ENCODE measurements at places on chromosomes 12 and 14. TPM values are rescaled to one million over a fixed set of nuclear protein-coding genes. Genes with fewer than 3 reads are reported as not detected.

Gene CPNE6
- total RNA-seq: not detected

Gene KICS2
- 8.5 TPM for total RNA-seq

Gene CD163
- 721 TPM for total RNA-seq

Gene NFATC4
- 98.5 TPM for total RNA-seq

Gene CRACR2A
- total RNA-seq: 13.1 TPM

Gene LHX5
- not detected for total RNA-seq

Gene ZC2HC1C
- total RNA-seq: 6.6 TPM

Gene ASB2
- total RNA-seq: 2.1 TPM

Gene FSCB
- total RNA-seq: not detected

Gene CCDC60
- total RNA-seq: 12.5 TPM

Gene CAPZA3
- not detected for total RNA-seq

Gene DLST
- total RNA-seq: 89.5 TPM

Measured in upper lobe of left lung (tissue), 6 donors.